Anterior cingulate cortex (tissue), 58 donors: ENCODE measurements at places on chromosomes 2 and 18.
A peak's percentile ranks its signal among the peaks of the same experiment; 100 is the strongest.

DNA sequence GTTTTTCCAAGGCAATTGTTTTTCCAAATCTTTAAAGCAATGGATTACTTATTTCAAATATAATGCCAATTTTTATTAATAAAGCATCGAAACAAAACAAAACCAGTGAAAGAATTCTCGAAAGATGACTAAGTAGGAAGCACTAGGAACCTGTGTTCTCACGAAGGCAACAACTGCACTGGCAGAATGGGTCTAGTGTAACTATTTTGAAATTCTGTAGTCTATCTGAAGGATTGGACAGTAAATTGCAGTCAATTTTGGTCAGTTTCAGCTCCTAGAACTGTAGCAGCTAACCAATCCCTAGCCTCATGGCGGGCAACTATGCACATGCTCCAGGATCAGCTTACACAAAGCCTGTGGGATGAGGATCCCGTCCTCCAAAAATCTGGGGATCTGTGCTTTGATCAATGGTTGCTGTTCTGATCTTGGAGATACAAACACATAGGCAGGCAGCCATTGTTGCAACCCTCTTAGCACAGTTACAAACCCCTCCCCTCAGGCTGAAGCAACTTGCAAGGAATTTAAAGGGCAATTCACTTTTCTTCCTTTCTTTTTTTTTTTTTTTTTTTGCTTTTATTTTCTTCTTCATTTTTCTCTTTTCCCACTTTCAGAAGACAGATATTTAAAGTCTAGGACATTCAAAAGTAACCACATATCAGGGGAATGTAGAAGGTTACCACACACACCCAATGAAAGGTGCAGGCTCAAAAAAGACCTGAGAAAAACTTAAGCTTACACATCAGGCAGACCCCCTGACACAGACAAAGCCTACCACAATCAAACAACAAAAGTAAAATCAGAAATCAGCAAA, 147.6 kb downstream of the THADA start:
- DNase-seq, result no peak

DNA sequence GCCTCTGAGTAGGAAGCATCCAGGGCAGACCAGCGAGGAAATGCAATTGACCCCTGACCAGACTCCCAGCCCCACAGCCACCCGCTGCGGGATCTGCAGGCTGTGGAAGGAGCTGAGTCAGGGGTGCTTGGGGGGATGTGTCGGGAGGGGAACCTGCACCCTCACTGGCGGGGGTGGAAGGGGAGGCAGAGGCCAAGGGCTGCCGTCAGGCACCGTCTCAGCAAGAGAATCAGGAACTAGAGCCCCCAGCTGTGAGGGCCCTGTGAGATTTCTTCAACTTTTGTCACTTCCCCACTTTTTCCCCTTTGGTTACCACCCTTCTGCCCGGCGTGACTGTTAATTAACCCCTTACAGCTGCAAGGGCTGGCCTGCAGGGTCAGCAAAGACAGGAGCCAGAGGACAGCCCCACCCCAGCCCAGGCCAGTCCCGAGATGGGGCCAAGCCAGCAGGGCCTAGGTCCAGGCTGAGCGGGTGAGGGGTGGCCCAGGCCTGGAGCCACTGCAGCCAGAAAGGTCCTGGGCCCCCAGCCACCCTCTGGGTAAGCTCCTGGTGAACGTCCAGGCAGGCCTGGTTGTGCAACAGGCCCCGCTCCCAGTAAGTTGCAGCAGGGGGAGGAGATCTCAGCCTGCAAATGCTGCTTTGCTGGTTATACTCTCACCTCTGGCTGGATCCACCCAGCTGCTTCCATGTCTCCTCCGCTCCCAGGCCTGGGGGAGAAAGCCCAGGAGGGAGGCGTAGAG, 147.0 kb upstream of the ID2 start:
- DNase-seq, result peak; percentile 64

- no peak for DNase-seq
Measured at GRCh38 chr2:143899987-143900386, 619.9 kb downstream of the ZEB2 start.

- no peak for DNase-seq
Measured at GRCh38 chr2:67290451-67291290, 106.5 kb upstream of the ETAA1 start.

DNA sequence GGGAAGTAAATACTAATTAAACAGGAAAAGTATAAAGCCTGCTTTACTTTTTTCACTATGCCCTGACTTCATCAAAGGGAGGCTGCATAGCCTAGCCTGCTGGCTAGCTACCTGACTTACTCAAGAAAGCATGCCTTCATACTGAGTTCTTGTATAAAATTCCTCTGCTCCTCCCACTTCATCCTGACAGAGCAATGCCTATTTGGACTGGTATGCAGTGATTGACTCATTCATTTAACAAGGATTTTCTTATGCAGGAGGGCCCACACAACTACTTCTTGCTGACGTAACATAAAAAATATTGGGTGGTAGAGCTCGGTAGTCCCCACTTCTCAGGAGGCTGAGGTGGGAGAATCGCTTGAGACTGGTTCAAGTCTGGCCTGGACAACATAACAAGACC, 70.5 kb downstream of the PRPF40A start:
- no peak for DNase-seq

DNA sequence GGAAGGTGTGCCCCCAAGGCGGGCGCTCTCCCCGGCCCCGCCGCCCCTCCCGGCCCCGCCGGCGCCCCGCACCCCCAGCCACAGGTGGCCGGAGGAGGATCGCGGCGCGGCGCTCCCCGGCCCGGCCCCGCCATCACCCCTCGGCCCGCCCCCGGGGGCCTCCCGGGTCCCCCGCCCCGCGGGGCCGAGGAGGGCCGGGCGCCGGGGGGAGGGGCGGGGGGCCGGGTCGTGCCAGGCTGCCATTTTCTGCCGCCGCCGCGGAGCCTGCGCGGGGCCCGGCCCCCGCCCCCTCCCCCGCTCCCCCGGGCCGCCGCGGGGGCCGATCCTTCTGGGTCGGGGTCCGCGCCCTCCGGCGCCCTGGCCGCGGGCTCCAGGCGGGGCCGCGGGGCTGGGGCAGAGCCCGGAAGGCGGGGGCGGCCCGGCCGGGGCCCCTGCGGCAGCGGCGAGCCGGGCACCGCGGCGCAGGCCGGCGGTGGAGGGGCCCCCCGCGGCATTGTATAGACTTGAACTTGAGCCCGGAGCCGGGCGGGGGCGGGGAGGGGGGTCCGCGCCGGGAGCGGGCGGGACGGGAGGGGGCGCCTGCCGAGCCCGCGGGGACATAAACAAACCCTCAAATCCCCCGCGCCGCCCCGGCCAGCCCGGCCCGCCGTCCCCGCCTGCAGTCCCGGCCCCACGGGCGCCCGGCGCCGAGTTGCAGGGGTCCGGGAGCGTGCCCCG, 556 bp downstream of the DNMT3A start:
- DNase-seq, result no peak

DNA sequence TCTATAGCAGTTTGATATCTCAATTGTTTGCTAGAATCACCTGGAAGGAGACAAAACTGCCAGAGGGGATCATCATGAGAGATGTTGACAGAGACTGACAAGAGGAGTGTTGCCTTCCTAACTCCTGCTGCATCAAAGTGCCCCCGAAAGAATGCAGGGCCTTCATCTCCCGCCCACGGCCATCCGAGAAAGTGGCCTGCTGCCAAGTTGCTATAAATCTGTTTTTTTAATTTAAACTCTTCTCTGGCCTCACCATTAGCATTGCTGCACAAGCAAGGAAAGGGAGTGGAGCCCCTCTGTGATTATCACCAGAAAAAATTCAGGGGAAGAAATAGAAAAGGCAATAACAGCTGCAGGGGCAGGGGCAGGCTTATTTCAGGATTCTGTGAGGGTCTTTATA, 238.1 kb upstream of the EPHA4 start:
- no peak for DNase-seq

- no peak for DNase-seq
Measured at GRCh38 chr2:166351319-166351718, 24.4 kb downstream of the SCN9A start.

- DNase-seq, result no peak
Measured at GRCh38 chr2:202945497-202945896, 33.4 kb downstream of the CARF start.

GRCh38 chr18:47767699-47768098, 162.8 kb downstream of the SMAD2 start:
- DNase-seq, result no peak

GRCh38 chr2:5826979-5827655, 134.9 kb downstream of the SOX11 start:
- no peak for DNase-seq

GRCh38 chr18:2797951-2798350, 48.9 kb upstream of the EMILIN2 start:
- no peak for DNase-seq

DNA sequence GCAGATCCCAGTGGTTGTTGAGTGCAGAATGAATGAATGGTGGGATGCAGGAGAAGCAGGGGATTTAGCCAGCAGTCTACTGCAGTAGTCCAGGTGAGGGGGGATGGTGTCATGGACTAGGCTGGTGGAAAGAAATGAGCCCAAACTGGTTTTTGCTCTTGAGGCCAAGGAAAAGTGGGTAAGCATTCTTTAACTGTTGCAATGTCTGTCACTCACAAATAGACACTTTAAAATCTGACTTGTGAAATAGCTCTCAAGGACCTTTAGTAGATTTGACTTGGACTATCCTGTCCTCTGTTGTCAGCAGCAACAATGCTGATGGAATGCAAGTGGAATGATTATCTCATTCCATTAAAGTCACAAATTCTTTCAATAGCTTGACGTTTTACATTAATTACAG, 37.5 kb upstream of the STK17B start:
- DNase-seq, result no peak

GRCh38 chr2:72027426-72028161, 120.1 kb downstream of the CYP26B1 start:
- DNase-seq, result no peak

GRCh38 chr2:101980368-101980767, 11.4 kb upstream of the IL1R2 start:
- no peak for DNase-seq

- no peak for DNase-seq
Measured at GRCh38 chr2:20455076-20455587, 8.3 kb downstream of the RHOB start.

- DNase-seq, result no peak
Measured at GRCh38 chr18:34028324-34028723, 196.4 kb downstream of the NOL4 start.

- no peak for DNase-seq
Measured at GRCh38 chr2:149732001-149732685, 144.6 kb upstream of the MMADHC start.

GRCh38 chr18:78727877-78728783, 251.5 kb upstream of the SALL3 start:
- DNase-seq, result no peak

GRCh38 chr2:224894356-224894755, 147.9 kb downstream of the DOCK10 start:
- no peak for DNase-seq

- no peak for DNase-seq
Measured at GRCh38 chr2:458425-458815, 170.5 kb upstream of the ALKAL2 start.

- DNase-seq, result no peak
Measured at GRCh38 chr2:76826691-76827090, 695.5 kb downstream of the LRRTM4 start.

GRCh38 chr2:212005085-212005671, 533.4 kb downstream of the ERBB4 start:
- DNase-seq, result no peak

DNA sequence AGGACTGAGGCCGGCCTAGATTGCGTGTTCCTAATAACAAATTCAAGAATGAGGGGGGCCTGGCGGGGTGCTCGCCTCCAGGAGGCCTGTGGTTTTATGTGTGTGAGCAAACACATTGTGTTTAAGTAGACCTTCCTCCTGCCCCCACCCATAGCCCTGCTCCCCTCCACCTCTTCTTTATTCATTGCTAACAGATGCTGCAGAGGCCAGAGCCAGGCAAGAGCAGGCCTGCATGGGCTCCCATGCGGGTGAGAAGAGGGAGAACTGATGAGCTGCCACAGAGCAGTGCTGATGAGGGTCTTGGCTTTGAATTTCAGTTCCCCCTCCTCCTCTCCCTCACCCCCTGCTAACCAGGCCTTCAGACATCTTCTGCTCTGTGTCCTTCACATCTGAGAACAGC, 154.6 kb downstream of the OSR1 start:
- no peak for DNase-seq

DNA sequence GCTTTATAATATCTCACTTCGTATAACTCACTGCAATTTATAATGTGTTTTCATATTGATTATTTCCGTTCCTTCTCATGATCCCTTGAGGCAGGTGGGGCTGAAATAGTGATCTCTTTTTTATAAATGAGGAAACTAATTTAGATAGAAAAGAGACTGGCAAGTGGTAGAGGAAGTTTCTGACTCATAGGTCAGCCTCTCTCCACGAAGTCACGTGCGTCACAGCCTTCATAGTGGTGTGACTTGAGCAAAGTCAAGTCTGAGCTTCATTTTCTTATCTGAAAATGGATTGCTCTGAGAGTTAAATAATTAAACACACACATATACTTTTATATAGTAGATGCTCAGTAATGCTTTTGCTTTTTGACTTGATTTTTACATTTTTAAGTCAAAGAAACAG, 19.9 kb downstream of the ABCG5 start:
- no peak for DNase-seq

- no peak for DNase-seq
Measured at GRCh38 chr2:113698892-113699447, 57.5 kb downstream of the SLC35F5 start.

- DNase-seq, result no peak
Measured at GRCh38 chr2:55158111-55158814, 73.8 kb downstream of the CLHC1 start.

GRCh38 chr2:86038291-86039081, 67.2 kb downstream of the POLR1A start:
- DNase-seq, result no peak

DNA sequence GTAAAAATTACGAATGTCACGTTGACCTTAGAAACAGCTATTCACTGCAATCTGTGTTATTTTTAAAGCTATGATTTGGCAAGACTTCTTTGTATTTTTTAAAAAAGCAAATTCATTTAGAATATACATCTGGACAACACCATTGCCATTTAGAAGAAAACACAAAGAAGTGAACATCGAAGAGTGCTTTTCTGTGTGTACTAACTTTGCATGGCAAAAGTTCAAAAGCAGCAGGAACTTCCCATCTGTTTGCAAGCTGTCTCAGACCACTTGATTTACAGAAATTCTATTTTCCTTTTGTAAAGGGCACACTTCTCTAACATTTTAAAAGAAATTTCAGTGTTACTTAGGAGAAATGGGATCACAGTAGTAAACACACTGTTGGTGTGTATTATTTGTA, 145.9 kb downstream of the CALCRL start:
- no peak for DNase-seq

- no peak for DNase-seq
Measured at GRCh38 chr2:217901835-217902378, 100.9 kb downstream of the TNS1 start.

- DNase-seq, result no peak
Measured at GRCh38 chr2:96414161-96414710, 78.7 kb downstream of the NCAPH start.
